ENCODE measurements at places on chromosomes 13 and 19. TPM values are rescaled to one million over a fixed set of nuclear protein-coding genes. Genes with fewer than 3 reads are reported as not detected.

DNA sequence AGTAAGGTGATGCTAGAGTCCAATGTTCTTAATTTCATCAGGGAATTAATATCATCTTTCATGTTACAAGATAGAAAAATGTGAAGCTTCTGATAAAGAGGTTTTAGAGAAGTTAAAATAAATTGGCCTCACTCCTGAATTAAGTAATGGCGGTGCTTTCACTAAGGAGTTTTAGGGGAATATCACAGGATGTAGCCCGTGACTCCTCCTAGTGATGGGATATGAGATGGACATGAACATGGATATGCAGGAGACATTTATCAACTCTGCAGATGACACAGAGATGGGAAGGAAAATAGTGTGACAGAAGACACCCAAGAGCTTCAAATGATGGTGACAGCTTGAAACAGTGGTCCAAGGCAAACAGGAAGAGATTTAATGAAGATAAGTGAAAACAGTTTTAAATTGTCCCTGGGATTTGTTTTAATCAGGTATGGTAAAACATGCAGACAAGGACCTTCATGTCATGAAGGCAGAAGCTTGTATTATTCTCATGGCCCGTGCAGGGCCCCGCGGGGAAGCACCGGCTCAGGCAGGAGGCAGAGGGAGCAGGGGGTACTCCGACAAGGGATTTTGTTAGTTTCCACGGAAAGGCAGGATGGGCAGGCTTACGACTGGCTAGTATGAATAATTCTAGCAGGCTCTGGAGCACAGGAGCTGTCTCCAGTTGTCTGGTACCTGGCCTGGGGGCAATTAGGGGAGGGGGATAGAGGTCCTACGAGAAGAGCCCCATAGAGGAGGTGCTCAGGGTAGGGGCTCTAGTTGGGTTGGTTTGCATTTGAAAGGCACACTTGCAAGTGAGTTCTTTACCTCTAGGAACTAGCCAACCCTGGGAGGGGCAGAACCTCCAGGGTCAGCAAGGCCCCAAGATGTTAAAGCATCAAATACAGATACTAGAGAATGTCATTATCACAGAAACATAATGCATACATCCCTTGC lies 38.7 kb upstream of the FARP1 start:
- DNase-seq: no peak
- H3K4me1 ChIP-seq: no peaks in the 10 kb centered on the region
- H3K4me3 ChIP-seq: no peak overlapping the region
- no peak overlapping the region for H3K27ac ChIP-seq
- no peaks in the 10 kb centered on the region for H3K27me3 ChIP-seq

- no peaks in the 10 kb centered on the region for H3K4me1 ChIP-seq
- no peak overlapping the region for H3K27ac ChIP-seq
- DNase-seq: no peak
Observed at GRCh38 chr13:91817250-91817649, 418.8 kb downstream of the GPC5 start.

DNA sequence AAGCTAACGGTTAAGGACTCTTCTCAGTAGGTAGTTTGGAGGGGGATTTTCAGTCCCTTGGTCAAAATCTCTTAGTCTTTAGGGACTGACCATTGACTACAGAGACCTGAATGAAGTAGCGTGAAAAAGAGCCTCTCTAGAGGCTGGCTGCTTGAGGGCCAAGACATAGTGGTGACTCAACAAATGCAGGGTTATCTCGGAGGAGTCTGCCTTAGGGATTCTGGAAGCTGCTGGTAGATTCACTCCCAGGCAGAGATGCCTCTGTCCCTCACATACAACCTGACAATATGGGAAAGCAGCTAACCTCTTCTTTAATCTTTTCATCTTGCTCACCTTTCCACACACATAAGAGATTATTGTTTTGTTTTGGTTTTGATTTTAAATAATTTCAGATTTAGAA lies 5.1 kb downstream of the ZNF793 start:
- no peak overlapping the region for H3K4me3 ChIP-seq
- H3K27me3 ChIP-seq: no peaks in the 10 kb centered on the region
- H3K27ac ChIP-seq: no peak overlapping the region
- peaks cover 2% of the 10 kb centered on the region for H3K4me1 ChIP-seq
- peaks cover 40% of the 10 kb centered on the region for H3K36me3 ChIP-seq

The EFNA2 gene
- total RNA-seq: not detected

- no peak overlapping the region for H3K4me3 ChIP-seq
- no peak overlapping the region for H3K27ac ChIP-seq
- H3K4me1 ChIP-seq: no peaks in the 10 kb centered on the region
- H3K36me3 ChIP-seq: no peaks in the 10 kb centered on the region
- no peaks in the 10 kb centered on the region for H3K27me3 ChIP-seq
Observed at GRCh38 chr13:27744801-27745200, 47.5 kb upstream of the GSX1 start.

GRCh38 chr13:51134763-51135365 lies 23.8 kb upstream of the C13orf42 start:
- H3K27me3 ChIP-seq: no peaks in the 10 kb centered on the region
- no peak overlapping the region for H3K4me3 ChIP-seq
- no peak for DNase-seq
- no peaks in the 10 kb centered on the region for H3K4me1 ChIP-seq
- H3K27ac ChIP-seq: no peak overlapping the region

- DNase-seq: no peak
- no peaks in the 10 kb centered on the region for H3K36me3 ChIP-seq
- peaks cover 5% of the 10 kb centered on the region for H3K4me1 ChIP-seq
- H3K27ac ChIP-seq: no peak overlapping the region
- peak overlapping the region; percentile 67 for H3K4me3 ChIP-seq
- no peaks in the 10 kb centered on the region for H3K27me3 ChIP-seq
Observed at GRCh38 chr19:56217039-56217949, 15.2 kb downstream of the ZSCAN5C start.

- DNase-seq: no peak
- H3K36me3 ChIP-seq: peaks cover 25% of the 10 kb centered on the region
- H3K4me3 ChIP-seq: peak overlapping the region; percentile 99
- H3K27ac ChIP-seq: peak overlapping the region; percentile 99
Observed at GRCh38 chr19:1251330-1252220, 3.2 kb downstream of the MIDN start.

DNA sequence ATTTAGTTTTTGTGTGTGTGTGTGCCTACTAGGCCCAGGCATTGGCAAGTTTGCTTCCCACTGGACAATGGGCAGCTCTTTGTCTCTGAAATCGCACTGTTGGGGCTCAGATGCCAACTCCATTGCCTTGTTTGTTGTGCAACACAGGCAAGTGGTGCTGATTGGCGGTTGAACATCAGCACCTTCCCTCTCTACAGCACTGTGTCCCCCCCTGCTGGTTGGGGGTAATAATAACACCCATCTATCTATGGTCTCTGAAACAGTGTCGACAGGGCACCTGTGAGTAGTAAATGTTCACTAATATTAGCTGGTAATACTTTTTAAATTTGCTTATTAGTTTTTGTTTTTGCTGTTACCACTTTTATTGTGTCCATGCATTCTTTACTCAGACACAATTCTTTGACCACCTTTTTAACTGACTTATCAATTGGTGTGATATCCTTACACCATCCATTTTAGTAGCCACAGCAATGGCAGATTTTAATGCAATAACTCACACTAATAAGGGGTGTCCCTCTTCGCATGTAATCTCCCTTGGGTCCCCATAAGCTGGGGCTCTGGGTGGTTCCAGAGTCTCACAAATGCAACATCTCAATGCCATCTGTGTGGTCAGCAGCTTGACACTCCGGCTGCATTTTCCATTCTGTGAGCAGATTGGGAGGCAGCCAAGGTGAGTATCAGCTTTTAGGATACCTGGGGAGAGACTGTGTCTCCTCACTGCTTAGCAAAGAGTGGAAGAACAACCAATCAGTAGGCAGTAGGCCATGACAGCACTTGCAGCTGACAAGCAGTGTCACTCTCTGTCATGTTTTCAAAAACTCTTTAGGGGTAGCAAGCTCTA lies 47.7 kb upstream of the UQCRFS1 start:
- no peak overlapping the region for H3K27ac ChIP-seq
- no peak for DNase-seq
- no peak overlapping the region for H3K4me3 ChIP-seq
- H3K4me1 ChIP-seq: no peaks in the 10 kb centered on the region
- H3K27me3 ChIP-seq: no peaks in the 10 kb centered on the region
- no peaks in the 10 kb centered on the region for H3K36me3 ChIP-seq

- no peaks in the 10 kb centered on the region for H3K36me3 ChIP-seq
- no peaks in the 10 kb centered on the region for H3K27me3 ChIP-seq
- H3K27ac ChIP-seq: no peak overlapping the region
Observed at GRCh38 chr13:84082462-84082861, 200.2 kb upstream of the SLITRK1 start.

- no peak overlapping the region for H3K4me3 ChIP-seq
- H3K4me1 ChIP-seq: peaks cover 4% of the 10 kb centered on the region
- no peak overlapping the region for H3K27ac ChIP-seq
- DNase-seq: no peak
- H3K27me3 ChIP-seq: no peaks in the 10 kb centered on the region
Observed at GRCh38 chr13:100543872-100544602, 44.6 kb downstream of the GGACT start.

GRCh38 chr19:13463296-13463695 lies 43.0 kb downstream of the CACNA1A start:
- no peak overlapping the region for H3K4me3 ChIP-seq
- no peaks in the 10 kb centered on the region for H3K4me1 ChIP-seq
- no peaks in the 10 kb centered on the region for H3K36me3 ChIP-seq
- DNase-seq: no peak
- H3K27ac ChIP-seq: no peak overlapping the region
- no peaks in the 10 kb centered on the region for H3K27me3 ChIP-seq

The CYP2A7 gene
- total RNA-seq: not detected

The CNMD gene
- not detected for total RNA-seq

DNA sequence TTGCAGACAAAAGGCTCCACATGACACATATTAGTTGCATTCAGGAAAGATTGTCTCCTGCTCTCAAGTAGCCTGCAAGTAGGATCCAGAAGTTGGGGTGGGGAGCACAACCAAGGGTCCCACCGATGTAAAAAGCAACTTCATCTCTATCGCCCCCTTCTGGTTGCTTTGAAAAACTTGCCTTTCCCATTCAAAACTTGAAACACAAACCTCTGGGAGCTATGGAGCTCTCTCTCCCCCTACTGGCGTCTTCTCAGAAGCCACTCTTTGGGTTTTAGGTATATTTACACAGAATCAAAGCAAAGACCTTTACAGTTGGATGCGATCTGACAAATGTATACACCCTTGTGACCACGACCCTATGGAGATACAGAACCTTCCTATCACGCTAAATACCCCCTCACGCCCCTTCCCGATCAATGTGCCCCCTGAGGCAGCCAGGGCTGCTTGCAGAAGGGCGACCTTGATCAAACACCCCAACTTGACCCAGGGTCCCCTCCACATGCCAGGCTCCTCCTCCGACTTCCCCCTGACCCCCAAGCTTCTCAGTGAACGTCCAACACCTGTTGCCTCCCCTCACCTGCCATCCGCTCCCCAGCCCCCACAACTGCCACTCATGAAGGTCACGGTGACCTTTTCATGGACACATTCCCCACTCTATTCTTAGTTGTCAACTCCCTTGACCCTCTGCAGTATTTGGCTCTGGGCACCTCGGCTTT lies 10.1 kb downstream of the NOSIP start:
- H3K36me3 ChIP-seq: peaks cover 4% of the 10 kb centered on the region
- peaks cover 9% of the 10 kb centered on the region for H3K4me1 ChIP-seq
- H3K27me3 ChIP-seq: no peaks in the 10 kb centered on the region
- no peak for DNase-seq

DNA sequence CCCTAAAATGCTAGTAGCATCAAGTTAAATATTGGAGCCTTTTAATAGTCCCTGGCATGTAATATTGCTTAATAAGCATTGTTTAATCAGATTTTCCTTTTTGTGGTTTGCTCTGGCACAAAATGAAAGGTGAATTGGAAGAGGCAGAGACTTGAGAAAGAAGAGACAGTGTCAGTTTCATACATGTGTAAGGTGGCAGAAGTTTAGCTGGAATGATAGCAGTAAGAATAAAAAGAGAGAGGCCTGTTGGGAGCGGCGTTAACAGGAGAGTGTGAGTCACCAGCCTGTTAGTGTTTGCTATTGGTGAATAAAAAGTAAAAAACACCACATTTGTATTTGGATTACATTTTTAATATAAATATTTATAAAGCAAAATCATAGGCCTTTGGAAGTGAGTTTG lies 145.3 kb downstream of the PDS5B start:
- no peaks in the 10 kb centered on the region for H3K27me3 ChIP-seq
- DNase-seq: no peak
- H3K4me3 ChIP-seq: no peak overlapping the region
- H3K36me3 ChIP-seq: no peaks in the 10 kb centered on the region
- H3K27ac ChIP-seq: no peak overlapping the region

DNA sequence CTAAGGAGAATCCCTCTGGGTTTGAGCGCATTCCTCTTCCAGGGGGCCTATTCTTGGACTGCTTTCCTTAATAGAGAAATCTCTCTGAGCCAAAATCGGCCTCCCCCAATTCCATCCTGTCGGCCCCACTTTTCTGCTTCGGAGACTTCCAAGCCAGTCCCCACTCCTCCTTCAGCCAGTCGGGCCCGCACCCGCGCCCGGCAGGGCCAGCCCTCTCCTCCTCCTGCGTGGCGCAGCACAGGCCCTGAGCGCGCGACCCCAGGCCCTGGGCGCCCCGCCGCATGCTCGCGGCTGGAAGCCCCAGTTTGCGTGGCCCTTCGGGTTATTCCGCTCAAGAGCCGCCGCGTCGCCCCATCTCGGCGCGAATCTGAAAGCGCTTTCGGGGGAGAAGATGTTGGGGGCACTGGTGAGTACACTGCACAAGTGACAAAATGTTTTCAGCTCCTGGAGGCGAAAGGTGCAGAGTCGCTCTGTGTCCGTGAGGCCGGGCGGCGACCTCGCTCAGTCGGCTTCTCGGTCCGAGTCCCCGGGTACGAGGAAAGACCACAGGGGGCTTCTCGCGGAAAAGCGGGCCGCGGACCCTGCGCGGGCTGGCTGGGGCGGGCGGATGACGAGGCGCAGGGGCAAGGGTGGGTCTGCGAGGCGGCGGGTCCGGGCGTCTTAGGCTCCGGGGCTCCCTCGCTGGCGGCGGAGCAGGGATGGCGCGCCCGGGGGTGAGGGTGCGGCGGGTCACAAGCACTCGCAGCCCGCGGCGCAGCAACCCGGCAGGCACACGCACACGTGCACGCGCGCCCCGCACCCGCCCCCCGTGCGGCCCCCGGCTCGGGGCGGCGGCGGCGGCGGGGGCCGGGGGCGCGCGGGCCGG lies at the start of gene IL17D:
IL17D (plus strand) TSS at position 785 of the 865 bp plus-strand sequence. CDS start 303 bp downstream, outside the sequence.
- no peaks in the 10 kb centered on the region for H3K27me3 ChIP-seq
- H3K4me1 ChIP-seq: peaks cover 16% of the 10 kb centered on the region
- H3K36me3 ChIP-seq: no peaks in the 10 kb centered on the region
- DNase-seq: no peak
- H3K4me3 ChIP-seq: peak within 1 kb of the TSS; percentile 75
- peak within 1 kb of the TSS; percentile 51 for H3K27ac ChIP-seq

All from thoracic aorta (tissue), 2 donors.